ENCODE measurements at places on chromosomes 4 and X.

DNA sequence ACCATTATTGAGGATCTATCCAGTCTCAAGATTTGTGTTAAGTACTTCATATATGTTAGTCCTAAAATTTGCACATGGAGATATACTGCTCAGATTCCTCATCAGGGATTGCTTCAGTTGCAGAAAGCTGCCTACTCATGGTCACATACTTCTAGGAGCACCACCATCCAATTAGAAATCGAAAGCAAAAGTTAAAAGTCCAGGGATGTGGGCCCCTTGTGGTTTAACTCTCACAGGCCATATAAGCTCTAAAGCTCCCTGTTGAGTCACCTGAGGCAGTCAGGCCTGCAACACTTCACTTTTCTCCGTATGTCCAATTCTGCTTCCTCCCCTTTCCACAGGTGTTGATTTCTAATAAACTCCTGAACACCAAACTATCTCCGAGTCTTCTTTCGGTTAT is 84.2 kb downstream of the CNOT6L start:
- peak; percentile 16 for DNase-seq

DNA sequence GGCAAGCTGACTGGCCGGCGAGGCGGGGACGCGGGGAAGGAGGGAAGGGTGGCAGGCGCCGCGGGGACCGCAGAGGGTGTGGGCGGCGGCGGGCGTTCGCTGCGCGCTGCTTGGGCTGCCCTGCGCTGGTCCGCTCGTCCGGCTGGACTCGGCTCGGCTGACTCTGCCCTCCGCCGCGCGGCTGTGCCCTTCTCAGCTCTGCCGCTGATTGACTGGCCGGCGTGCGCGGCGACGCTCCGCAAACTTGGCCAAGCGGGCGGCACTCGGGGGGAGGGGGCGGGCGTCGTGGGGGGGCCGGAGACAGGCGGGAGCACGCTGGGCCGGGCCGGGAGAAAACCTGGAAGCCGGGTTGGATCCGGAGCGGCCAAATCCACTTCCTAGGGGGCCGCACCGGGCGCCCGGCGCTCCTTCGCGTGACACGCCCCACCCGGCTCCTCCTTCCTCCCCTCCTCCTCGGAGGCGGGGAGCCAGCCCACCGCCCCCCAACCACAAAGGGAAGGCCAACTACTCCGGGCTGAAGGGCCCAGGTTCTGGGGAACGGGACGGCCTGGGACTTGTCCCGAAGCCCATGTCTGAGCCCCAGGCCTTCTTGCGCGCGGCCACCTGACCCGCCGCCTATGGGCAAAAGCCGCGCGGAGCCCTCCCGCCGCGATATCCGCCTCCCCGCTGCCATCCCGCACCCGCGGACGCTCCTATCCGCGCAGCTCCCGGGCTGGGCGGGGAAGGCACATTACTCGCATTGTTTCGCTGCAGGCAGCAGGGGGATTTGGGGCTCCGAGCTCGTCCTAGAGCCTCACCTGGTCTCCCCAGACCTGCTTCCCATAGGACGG is at the start of gene GPC4:
GPC4 (minus strand) TSS at position 214 of the 830 bp plus-strand sequence. CDS start 524 bp downstream, outside the sequence.
- DNase-seq: peak; percentile 49

DNA sequence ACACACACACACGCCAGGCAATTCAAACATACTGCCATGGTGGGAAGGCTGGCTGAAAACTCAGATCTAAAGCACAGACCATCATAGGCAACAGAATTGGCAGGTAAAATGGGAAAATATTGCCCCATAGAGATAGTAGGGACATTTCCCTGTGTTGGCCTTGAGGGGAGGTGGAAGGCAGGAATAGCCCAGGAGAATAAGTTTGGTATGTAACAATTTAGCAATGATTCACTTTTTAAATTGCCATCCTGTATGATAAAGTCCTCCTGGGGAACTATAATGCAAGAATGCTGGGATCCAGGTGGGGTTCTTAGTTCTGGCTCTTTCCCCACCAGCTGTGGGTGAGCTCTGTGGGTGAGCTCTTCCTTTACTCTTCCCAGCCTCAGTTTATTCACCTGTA is 51.0 kb downstream of the ATXN3L start:
- DNase-seq: no peak

- no peak for DNase-seq
Observed at GRCh38 chr4:84063619-84064018, 435.5 kb downstream of the NKX6-1 start.

- no peak for DNase-seq
Observed at GRCh38 chrX:18034504-18034903, 173.4 kb upstream of the RAI2 start.
